ENCODE measurements at places on chromosomes 6 and 20.
A peak's percentile ranks its signal among the peaks of the same experiment; 100 is the strongest.

DNA sequence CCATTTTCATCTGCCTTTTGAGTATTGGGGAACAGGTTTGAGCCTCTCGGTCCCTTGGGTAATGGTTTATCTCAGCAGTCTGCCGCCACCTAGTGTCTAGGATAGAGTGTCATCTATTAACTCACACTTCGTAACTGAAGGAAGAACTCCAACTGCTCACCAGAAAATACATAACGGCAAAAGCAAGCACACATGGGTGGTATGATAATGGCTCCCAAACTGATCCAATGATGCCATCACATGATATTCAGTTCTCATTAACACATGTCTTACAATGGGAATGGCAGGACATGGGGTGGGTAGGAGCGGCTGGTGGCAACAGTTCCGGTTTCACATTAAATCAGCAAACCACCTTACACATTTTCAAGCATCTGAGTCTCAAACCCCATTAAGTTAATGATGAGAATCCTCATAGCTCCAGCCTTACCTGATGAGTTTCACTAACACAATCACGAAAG is 110.7 kb upstream of the PHACTR1 start:
- peak; percentile 60 for DNase-seq

DNA sequence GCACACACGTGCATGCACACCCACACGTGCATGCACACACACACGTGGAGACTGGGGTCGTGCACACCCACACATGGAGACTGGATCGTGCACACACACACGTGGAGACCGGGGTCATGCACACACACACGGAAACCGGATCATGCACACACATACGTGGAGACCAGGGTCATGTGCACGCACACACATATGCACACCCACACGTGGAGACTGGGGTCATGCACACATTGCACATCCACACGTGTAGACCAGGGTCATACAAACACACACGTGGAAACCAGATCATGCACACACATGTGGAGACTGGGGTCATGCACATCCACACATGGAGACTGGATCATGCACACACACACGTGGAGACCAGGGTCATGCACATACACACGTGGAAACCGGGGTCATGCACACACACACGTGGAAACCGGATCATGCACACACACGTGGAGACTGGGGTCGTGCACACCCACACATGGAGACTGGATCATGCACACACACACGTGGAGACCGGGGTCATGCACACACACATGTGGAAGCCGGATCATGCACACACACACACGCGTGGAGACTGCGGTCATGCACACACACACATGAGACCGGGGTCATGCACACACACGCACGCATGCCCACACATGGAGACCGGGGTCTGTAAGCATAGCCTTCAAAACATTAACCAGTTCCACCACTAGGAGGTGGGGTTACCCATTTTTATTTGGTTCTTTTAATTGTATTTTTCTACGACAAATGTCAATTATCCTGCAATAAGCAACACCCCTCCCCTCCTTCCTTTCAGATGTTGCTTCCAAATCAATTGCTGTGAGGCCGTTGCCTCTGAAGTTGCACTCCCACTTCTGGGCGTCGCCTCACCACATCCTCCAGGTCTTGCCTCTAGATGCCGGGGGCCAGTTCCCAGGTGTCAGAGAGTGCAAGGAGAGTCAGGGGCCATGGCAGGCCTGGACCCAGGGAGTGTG is 95.8 kb downstream of the TMEM242 start:
- no peak for DNase-seq

DNA sequence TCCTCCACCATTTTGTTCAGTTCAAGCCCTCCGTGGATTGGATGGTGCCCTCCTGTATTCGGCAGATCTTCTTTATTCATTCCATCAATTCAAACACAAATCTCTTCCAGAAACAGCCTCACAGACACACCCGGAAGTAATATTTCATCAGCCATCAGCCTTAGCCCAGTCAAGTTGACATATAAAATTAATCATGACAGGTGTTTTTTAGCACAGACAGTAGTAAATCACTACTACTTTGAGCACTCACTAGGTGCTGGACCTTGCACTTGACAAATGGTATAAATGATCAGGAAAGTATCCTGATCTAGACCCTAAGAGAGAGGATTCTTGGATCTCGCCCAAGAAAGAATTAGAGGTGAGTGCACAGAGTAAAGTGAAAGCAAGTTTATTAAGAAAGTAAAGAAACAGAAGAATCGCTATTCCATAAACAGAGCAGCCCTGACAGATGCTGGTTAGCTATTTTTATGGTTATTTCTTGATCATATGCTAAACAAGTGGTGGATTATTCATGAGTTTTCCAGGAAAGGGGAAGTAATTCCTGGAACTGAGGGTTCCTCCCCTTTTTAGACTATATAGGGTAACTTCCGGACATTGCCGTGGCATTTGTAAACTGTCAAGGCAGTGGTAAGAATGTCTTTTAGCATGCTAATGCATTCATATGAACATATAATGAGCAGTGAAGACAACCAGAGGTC is 194.6 kb upstream of the LAMP5 start:
- no peak for DNase-seq

- peak; percentile 31 for DNase-seq
Observed at GRCh38 chr6:141451511-141452353, 681.0 kb upstream of the GJE1 start.

GRCh38 chr20:57451431-57451794 is 60.2 kb downstream of the RBM38 start:
- no peak for DNase-seq

- no peak for DNase-seq
Observed at GRCh38 chr20:32519381-32519730, 65.8 kb downstream of the NOL4L start.

GRCh38 chr20:32902456-32903420 is 44.0 kb downstream of the EFCAB8 start:
- DNase-seq = no peak

GRCh38 chr6:168060521-168060931 is 18.5 kb downstream of the FRMD1 start:
- DNase-seq = peak; percentile 48

DNA sequence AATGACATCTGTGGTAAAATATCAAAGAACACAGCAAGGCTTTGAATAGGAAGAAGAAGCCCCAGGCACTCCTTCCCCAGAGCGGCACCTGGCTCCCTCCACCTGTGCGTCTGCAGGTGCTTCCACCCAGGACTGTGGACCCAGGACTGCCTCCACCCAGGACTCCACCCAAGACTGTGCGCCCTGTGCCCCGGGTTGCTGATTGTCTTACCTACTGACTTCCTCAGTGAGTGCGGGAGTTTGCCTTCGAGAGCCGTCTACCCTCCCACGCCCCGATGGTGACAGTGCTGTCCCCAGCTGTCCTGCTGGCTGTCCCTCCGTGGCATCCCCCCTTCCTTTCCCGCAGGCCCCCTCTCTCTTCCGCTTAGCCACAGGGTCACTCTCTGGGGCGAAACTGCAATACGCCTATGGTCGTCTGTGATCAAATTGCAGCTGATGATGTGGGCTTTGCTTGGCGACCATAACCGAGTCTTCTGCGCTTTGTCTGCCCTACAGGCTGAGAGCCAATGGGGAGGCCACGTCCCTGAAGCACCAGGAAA is 52.1 kb downstream of the IRF4 start:
- DNase-seq = no peak
